ENCODE measurements at places on chromosomes 13 and 19.

GRCh38 chr13:108962654-108963053 is 333.2 kb downstream of the MYO16 start:
- DNase-seq, result no peak

- no peak for DNase-seq
Measured at GRCh38 chr13:91058066-91058465, 289.4 kb upstream of the MIR17HG start.

GRCh38 chr13:32247887-32248286 is 67.3 kb downstream of the ZAR1L start:
- no peak for DNase-seq

DNA sequence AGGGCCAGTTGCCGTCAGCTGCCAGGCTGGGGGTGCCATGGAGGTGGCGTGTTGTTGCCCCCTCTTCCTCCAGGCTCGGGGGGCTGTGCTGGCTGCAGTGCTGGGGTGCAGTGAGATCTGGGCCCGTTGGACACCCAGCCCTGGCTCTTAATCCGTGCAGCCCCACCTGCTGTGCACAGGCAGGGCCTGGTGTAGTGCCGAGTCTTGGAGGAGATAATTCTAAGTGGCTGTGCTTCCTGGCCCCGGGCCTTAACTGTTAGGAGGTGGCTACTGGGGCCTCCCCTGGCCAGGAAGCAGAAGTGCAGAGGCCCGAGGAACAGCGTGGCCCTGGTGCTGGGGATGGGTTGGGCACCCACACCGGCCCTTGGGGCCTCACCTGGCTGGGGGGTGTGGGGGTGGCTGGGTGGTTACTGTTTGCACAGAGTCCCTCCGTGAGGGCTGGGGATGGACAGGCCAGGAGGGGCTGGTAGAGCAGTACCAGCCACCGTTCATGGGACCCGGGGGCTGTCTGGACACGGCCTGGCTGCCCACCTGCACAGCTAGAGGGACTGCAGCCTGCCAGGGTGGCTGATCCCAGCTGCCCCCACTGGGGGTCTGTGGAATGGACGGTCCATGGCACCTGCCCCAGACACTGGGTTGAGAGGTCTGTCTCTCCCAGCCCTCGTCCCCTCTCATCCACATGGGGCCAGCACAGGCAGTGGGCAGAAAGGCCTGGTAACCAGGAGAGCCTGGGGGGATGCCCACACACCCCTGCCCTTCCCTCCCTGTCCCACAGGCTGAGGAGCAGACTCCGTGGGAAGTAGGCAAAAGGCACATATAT is 3.3 kb downstream of the GPX4 start:
- no peak for DNase-seq

DNA sequence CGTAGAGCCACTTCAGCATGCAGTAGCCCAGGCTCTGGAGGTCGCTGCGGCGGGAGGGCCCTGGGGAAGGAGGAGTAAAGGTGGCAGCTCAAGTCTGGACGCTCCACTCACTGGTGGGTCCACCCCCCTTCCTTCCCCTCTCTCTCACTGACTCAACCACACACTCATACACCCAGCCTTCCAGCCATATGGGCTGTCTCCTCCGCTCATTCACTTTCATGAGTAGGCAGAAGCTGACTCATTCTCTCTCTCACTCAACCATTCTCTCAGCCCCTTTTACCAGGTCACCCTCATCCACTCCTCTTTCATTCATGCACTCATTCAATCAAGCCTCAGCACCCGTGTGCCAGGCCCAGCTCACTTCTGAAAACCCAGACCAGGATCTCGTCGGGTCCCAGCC is 27.5 kb upstream of the SIGLEC11 start:
- no peak for DNase-seq

DNA sequence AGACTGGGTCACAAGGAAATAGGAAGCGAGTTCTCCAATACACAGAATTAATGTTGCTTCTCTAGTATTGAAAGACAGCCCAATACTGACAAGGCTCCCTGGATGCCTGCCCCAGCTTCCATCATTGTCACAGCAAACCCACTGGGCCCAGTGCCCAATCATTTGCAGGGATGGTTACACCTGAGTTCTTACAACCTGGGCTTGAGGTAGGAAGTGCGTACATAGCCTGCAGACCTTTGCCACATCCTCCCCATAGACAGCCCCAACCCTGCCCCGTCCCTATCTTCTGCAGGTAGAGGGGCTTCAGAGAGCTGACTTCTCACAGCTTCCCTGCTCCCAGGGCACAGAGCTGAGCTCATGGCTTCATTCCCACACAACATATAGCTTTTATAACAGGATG is 108.1 kb upstream of the UBL3 start:
- no peak for DNase-seq

DNA sequence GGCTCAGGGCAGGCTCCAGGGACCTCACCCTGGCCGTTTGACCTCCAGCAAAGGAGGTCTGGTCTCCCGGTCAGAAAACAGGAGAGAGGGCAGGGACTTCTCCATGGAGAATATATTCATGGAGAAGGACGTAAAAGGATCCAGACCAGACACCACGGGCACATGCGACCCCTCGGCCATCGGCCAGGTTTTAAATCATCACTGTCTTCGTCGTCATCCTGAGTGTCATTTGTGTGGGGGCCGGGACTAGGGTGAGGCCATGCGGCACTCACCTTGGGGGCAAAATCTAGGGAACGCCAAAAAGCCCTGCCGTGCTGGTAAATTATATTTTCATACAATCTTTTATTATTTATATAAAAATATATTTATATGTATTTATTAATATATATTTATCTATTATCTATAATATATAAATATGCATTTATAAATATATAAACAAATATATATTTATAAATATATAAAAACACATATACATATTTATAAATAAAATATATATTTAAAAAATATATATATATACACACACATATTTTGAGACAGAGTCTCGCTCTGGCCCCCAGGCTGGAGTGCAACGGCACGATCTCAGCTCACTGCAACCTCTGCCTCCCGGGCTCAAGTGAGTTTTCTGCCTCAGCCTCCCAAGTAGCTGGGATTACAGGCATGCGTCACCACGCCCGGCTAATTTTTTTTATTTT is 75.4 kb downstream of the GADD45B start:
- DNase-seq, result no peak

GRCh38 chr19:13975870-13976269 is 23.6 kb downstream of the DCAF15 start:
- DNase-seq, result no peak

DNA sequence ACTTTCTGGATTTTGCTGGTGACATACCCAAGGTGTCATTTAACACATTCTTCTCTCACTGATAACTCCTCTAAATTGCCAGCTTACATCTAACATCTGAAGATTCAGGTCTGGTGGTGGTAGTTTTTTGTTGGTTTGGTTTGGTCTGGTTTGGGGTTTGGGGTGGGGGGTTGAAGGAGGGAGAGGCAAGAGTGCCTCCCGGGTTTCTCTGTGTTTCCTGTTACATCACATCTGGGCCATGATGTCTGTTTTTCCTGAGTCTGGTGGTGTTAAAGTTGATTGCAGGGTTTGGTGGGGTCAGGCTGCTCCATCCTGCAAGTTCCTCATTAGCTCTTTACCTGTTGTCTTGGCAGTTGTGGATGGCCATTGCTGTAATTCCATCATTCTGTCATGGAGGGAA is 155.8 kb upstream of the UBL3 start:
- no peak for DNase-seq

DNA sequence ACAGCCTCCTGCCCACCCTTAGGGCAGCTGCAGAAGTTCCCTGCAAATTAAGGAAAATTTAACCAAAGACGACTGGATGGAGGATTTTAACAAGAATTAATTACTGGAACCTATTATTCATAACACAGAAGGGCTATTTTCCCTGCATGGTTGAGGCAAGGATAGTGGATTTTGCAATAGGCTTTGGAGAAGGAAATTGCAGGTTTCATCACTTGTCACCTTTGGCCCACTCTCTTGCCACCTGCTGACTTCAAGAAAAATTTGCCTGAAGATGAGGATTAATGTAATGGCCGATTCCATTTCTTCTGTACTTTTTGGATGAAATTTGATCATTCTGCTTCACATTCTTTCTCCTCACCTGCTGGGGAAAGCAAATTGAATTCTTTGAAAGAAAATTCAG is 261.7 kb downstream of the FGF9 start:
- no peak for DNase-seq

GRCh38 chr13:50635504-50635903 is 208.0 kb downstream of the DLEU7 start:
- no peak for DNase-seq

DNA sequence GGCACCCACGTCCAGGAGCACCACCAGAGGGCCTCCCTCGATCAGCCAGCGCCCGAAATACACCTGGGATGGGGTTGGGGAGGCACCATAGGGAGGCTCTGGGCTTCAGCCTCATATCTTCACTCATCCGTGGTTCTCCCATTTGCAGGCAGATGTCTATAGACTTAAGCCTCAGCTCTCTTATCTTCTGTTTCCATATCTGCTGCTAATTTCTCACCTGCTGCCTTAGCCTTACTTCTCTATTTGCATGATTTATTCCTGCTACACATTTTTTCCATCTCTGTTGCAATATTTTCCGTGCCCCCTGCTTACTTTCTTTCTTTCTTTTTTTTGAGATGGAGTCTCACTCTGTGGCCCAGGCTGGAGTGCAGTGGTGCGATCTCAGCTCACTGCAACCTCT is 5.8 kb downstream of the GYS1 start:
- no peak for DNase-seq

DNA sequence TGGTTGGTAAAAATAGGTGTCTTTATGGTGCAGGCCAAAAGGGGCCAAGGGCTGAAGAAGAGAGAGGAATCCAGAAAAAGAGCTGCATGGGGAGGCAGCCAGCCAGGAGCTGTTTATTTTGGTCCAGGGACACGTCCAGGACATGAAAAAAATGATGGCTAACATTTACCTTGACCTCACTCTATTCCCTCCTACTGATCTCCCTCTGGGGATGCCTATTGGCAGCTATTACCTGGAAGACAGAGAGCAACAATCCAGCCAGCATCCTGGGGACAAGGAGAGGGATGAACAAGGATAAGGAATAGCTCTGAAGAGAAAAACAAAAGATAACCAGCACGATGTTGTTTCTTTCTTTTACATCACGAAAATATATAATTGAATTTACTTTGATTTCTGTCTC is 1599.6 kb downstream of the SLITRK5 start:
- DNase-seq, result no peak

DNA sequence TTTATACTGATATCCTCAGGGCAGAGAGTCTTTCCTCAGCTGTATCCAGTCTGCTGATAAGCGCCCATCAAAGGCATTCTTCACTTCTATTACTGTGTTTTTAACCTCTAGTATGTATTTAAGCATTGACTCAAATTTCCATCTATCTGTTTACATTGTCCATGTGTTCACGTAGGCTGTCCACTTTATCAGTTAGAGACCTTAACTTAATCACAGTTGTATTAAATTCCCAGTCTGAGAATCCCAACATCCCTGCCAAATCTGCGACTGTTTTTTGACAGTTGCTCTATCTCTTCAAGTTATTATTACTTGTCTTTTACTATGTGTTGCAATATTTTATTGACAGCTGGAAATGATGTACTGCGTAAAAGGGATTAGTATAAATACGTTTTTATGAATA is 1613.7 kb upstream of the MIR17HG start:
- no peak for DNase-seq

- DNase-seq, result no peak
Measured at GRCh38 chr13:98044301-98044700, 90.8 kb downstream of the IPO5 start.

GRCh38 chr13:30869491-30869890 is 36.6 kb upstream of the MEDAG start:
- no peak for DNase-seq

GRCh38 chr19:1251330-1252220 is 3.2 kb downstream of the MIDN start:
- DNase-seq, result peak; percentile 38

GRCh38 chr19:16566161-16566560 is 6.1 kb downstream of the SLC35E1 start:
- DNase-seq, result no peak

GRCh38 chr19:522726-523125 is 8.8 kb upstream of the CDC34 start:
- no peak for DNase-seq

- DNase-seq, result no peak
Measured at GRCh38 chr13:40502236-40502635, 164.2 kb downstream of the FOXO1 start.

- peak; percentile 41 for DNase-seq
Measured at GRCh38 chr19:46786236-46787039, 2.0 kb downstream of the SLC1A5 start.

Measured in HEK293T (cell line).